ELR (cell line): ENCODE measurements at places on chromosomes 2 and 18.

GRCh38 chr18:77146249-77147080 lies 13.9 kb upstream of the MBP start:
- no peak for DNase-seq

DNA sequence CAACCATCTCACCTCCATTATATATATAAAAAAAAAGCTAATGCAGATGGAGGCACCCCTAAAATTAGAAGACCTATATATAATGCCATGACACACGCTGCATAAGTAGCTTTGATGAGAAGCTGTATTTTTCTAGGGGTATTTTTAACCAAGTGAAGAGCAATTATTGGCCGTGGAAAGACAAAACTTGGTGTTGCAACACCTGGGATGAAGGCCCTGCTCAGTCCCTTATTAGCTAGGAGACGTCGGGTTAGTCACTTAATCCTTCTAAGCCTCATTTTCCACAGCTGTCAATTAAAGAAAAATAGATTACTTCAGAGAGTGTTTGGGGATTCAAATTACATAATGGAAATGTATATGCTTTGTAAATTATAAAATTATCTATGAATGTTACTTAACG lies 63.0 kb downstream of the WDR75 start:
- DNase-seq = no peak

DNA sequence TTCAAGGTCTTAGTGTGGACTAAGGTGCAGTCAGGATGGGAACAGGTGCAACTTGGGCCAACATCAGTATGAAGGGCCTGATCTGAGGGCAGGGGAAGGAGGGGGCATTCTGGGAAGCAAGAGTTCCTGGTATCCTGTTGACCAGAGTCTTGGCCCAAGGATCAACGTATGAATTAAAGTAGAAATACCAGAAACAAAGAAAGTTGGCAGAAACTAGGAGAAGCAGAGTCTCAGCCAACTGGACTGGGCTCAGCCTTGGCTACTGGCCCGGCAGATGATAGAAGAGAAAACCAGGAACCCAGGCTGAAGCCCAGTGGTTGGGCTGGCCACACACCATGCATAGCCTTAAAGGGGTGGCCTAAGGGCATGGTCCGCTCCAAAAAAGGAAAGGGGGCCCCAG lies 2.3 kb downstream of the CETN1 start:
- no peak for DNase-seq

DNA sequence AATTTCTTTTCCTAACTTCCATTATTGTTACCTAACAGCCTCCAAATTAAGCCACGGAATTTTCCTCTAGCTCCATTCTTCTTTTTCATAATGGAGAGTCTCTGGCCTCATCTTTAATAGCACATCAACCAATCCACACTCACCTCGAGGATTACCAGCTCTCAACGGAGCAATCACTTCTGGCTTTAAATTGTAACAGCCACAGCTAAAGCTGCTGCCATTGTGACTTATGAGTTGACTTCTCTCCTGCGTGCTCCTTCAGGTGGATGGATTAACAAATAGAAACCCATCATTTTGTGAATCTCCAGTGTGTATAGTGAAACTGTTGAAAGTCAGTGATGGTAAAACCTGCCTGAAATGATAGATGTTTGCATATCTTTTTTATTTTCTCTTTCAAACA lies 24.9 kb upstream of the SLC5A7 start:
- no peak for DNase-seq

DNA sequence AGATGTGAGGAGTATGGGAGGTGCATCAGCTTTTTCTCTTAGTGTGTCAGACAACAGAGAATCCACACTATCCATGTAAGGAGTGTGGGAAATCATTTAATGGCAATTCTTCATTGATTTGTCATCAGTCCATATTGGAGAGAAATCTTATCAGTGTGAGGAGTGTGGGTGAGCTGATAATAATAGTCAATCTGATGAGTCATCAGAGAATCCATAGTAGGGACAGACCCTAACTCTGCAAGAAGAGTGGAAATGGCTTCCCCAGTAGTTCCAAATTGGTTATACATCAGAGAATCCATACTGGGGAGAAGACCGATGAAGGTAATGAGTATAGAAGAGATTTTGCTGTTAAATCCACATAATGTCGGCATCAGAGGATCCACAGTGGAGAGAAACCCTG lies 150.5 kb upstream of the THUMPD2 start:
- DNase-seq = no peak

GRCh38 chr2:157934684-157935377 lies 58.7 kb upstream of the ACVR1 start:
- DNase-seq = no peak

DNA sequence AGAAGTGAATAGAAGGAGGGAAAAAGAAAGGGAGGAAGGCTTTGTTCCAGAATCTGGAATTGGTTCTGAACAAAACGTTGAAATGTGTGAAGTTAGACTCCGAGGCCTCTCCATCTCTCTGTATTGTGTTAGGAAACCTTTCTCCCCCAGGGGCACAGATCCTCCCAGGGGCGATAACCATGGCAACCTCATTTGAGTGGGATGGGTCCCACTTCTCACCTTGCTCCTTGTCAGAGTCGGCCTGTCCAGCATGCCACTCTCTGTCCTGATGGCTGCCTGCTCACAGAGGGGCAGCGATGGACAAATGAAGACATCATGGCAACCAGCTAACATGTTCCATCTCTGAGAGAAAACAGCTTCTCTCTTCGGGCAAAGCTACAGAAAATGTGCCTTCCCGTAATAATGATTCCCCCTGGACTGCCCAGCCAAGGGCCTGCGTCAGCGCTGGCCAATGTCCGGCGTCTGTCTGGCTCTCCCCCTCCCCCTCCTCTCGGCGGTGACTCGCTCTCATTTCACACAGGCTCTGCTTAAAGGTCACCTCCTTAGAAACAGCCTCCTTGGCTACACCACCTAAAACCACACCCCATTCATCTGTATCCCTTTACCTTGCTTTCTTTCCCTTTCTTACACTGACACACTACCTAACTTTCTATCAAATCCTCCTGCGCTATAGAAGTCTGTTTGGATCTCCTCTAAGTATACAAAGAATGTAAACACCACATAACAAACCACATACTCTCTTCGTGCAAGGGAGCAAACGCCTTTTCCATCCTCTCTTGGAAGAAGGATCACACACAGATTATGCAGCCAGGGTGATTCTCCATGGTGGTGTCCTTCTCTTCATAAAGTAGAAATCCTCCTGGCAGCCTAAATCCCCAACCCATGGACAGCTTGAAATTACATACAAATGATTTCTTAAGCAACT lies 32.1 kb upstream of the TTC39C start:
- peak; percentile 71 for DNase-seq

GRCh38 chr18:2986150-2986865 lies 26.6 kb downstream of the LPIN2 start:
- no peak for DNase-seq

GRCh38 chr18:62829936-62830335 lies 114.6 kb downstream of the PHLPP1 start:
- peak; percentile 85 for DNase-seq

GRCh38 chr2:16626997-16627605 lies 38.5 kb downstream of the CYRIA start:
- no peak for DNase-seq

DNA sequence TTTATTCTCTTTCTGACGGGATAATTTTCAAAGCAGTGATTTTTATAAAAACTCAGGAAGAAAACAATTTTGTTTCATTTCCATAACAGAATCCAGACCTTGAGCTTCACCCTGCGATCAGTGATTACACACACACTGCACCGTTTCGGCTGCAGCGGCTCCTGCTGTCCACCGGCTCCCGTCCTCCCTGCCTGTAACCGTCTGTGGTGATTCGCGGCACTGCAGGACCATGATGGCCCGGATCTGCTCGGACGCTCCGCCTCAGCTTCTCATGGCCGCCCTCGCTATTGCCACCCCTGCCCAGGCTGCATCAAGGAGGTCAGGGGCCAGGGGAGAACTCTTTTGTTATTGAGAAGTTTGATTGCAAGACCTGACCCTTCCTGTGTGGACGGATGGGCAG lies 246.1 kb downstream of the TWIST2 start:
- no peak for DNase-seq

- no peak for DNase-seq
These were observed 265.3 kb upstream of the STON1 start for GRCh38 chr2:48264627-48265026.

DNA sequence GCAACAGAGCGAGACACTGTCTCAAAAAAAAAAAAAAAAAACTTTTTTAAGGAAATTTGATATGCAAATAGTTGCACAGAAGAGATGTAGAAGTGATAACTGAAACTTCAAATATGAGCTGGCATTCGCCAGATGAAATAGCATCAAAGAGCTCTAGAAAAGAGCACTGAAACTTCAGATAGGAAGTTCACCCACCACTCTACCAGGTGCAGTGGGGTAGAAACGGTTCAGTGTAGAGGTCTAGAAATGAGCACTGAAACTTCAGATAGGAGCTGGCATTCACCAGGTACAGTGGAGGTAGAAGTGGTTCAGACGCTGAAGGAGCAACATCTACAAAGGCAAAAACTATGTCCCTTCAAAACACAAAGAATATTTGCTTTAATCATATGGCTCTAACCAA lies 9.0 kb upstream of the ONECUT2 start:
- no peak for DNase-seq

GRCh38 chr18:21851327-21851961 lies 110.9 kb downstream of the MIB1 start:
- peak; percentile 13 for DNase-seq

- no peak for DNase-seq
These were observed 21.0 kb downstream of the SPOPL start for GRCh38 chr2:138522556-138522955.

DNA sequence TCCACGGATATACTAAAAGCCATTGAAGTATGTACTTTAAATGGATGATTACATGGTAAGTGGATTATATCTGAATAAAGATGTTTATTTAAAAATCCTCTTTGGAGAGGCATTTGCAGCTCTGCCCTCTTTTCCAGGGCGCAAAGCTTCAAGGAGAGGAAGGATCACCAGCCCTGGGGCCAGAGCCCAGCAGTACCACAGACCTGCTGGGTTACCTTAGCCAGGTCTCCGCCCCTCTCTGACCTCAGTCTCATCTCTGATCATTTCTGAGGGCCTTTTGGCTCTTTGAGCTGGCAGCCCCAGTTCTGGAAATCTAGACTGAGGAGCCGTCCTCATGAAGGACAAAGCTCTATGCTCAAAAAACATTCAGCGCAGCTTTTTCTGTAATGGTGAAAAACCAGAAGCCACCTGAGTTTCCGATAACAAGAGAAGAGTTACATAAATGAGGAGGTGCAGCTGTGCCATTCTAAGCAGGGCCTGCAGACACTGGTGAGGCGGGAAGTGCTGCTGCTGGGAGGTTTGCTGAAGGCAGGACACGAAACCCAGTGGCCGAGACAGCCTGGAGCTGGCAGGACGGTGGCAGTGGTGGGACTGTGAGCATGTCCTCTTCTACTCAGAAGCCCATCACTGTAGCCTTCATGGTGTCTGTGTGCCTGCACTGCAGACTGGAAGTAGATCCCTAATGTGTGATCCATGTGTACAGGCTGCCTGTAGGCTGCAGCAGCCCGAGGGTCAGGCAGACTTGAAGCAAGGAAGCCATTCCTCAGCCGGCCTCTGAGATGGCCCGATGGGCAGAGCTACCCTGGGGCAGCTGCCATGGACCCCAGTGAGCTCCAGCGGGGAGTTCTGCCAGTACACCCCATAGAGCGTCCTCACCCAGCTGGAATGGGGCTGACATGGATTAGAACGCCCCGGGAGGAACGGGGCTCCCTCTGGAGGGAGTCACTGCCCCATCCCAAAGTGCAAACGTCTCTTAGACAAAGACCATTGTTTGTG lies 27.7 kb downstream of the ADRA2B start:
- DNase-seq = no peak

GRCh38 chr2:119231975-119232665 lies 8.5 kb downstream of the STEAP3 start:
- DNase-seq = peak; percentile 90

- DNase-seq = no peak
These were observed 67.8 kb downstream of the QPCT start for GRCh38 chr2:37412231-37412630.

GRCh38 chr2:240205348-240205747 lies 64.9 kb upstream of the OTOS start:
- DNase-seq = peak; percentile 93

GRCh38 chr18:62289047-62289446 lies 36.1 kb upstream of the TNFRSF11A start:
- DNase-seq = no peak

GRCh38 chr2:75586971-75587370 lies 26.2 kb upstream of the EVA1A start:
- DNase-seq = no peak

- no peak for DNase-seq
These were observed 83.1 kb upstream of the ACVR1 start for GRCh38 chr2:157959249-157959648.

- no peak for DNase-seq
These were observed 87.0 kb upstream of the REV1 start for GRCh38 chr2:99576775-99577174.

GRCh38 chr2:68799140-68800026 lies 64.8 kb downstream of the ARHGAP25 start:
- DNase-seq = no peak

- no peak for DNase-seq
These were observed 525.7 kb downstream of the SLC4A3 start for GRCh38 chr2:220153118-220153517.

DNA sequence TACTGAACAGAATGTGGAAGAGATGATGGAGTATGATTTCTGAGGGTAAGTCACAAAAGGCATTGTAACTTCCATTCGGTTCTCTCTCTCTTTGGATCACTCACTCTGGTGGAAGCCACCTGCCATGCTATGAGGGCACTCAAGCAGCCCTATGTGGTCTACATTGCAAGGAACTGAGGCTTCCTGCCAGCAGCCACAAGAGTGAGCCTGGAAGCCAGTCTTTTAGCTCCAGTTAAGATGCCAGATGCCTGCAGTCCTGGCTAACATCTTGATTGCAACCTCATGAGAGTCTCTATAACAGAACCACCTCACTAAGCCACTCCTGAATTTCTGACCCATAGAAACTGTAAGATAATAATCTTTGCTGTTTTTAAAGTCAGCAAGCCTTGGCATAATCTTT lies 935.7 kb downstream of the LRP1B start:
- DNase-seq = no peak

DNA sequence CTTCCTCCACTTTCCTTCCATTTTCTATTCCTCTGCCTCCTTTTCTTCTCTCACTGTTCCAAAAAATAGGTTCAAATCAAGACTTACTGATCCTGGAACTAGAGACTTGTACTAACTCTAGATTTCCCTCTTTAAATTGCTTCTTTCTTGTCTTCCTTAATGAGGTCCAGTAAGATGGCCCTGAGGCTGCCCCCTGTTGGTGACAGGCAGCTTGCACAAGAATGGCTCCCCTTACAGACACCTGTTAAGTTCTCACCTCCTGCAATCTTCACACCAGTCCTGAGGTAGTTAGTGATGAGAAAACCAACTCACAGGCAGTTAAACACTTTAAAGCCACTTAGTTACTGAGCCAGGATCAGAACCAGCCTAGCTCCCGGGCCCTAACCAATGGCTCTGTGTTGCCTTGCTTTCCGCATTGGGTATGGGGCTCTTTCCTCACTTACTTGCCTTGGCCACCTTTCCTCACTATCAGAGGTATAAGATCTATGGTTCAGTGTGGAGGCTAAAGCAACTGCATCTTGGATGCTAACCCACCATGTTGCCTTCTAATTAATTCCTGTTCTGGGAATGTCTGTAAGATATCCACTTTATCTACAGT lies 130.6 kb downstream of the AKAIN1 start:
- no peak for DNase-seq

- DNase-seq = no peak
These were observed 162.5 kb downstream of the TTC32 start for GRCh38 chr2:19739256-19739655.

GRCh38 chr2:213247566-213247965 lies 36.7 kb upstream of the SPAG16 start:
- DNase-seq = no peak
